ENCODE measurements at places on chromosomes 16 and 17.

DNA sequence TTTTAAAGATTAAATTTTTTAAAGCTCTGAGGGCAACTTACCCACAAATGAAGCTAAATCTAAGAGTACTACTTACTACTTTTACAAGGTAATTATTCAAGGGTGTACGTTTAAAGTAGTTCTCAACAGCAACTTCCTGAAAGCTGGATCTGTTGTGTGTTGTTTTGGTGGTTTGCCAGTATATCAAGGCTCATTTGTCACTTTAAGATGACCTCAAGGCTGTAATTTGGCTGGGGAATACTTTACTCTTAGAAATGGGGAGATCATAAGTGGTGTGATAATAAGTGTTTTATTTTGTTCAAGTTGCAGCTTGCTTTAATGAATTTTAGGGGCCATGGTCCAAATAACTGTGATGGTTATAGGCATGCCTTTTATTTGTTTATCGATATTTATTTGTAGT lies 30.4 kb downstream of the AP2B1 start:
- DNase-seq: no peak

DNA sequence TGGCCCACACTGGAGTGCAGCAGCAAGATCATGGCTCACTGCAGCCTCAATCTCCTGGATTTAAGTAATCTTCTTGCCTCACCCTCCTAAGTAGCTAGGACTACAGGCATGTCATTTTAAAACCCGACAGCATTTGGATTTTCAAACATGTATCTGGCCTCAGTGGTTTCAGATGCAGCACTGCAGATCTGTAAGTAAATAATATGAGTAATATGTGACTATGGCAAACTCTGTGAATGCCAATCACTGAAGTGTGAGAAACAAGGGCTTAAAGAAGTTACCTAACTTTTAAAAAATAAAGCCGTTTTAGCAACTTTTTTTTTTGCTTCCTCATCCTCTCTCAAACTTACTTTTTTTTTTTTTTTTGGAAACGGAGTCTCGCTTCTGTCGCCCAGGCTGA lies 11.9 kb downstream of the CEP20 start:
- no peak for DNase-seq

DNA sequence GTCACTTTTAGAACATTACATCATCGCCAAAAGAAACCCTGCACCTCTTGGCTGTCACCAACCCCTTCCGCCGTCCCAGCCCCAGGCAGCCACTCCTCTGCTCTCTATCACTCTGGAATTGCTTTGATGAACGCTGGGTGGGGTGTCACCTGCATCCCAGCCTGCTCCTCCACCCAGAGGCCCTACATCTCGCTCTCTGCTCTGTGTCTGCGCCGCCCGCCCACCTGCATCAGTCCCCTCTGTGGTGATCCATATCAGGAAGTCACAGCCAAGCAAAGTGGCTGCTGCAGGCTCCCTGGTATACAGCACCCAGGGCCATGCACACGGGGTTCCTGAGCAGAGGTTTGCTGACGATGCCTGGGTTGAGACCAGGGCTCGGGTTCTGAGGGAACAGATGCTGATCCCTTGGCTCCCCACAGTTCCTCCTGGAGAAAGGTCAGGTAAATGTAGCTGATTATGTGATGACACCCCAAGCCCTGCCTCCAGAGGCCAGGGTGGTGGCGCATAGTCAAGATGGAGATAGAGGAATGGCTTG lies 30.8 kb downstream of the MPRIP start:
- DNase-seq: no peak

GRCh38 chr17:78130090-78130436 lies 508 bp upstream of the TMC8 start:
- DNase-seq: no peak

GRCh38 chr16:13426269-13426668 lies 493.7 kb upstream of the ERCC4 start:
- DNase-seq: no peak

- DNase-seq: no peak
Observed at GRCh38 chr17:76688165-76688622, 22.6 kb downstream of the MXRA7 start.

GRCh38 chr17:74865504-74866197 lies 6.0 kb upstream of the GRIN2C start:
- no peak for DNase-seq

DNA sequence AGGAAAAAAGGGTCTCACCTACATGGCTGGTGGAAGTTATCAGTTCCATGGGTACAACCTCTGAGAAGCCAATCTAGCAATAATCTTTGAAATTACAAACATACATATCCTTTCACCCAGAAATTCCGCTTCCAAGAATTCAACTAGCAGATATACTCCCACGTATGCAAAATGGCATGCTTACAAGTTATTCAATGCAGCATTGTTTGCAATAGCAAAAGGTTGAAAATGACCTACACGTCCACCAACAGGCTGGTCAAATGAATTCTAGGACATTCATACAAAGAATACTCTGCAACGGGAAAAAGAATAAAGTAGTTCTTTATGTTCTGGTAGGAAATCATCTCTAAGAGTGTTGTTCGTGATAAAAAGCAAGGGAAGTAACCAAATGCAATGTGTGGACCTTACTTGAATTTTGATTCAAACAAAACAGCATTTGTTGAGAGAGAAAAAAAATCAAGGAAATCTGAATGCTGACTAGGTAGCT lies 63.7 kb upstream of the NLK start:
- DNase-seq: peak; percentile 83

DNA sequence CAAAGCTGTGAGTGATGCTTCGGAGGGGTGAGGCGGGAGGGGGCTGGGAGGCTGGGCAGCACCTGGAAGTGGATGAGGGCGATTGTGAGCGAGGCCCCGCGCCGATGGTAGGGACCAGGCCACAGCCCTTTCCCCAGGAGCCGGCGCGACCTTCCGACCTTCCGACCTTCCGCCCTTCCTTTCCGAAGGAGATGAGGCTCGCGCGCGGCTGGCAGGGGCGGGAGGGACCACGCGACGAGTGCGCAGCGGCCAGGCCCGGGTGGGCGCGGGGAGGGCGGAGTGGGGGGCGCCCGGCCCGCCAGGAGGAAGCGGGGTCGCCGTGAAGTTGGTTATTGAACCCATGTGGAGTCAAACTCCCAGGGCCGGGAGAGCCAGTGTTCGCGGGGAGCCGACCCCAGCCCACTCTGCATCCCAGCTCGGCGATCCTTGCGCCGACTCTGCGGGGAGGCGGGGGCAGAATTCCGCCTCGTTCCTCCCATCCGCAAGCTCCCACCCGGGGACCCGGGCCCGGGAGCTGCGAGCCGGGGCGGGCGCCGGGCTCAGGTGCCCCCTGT lies 56.6 kb downstream of the RAP1GAP2 start:
- no peak for DNase-seq

GRCh38 chr17:82458885-82459424 lies 414 bp downstream of the NARF start:
- peak; percentile 30 for DNase-seq

DNA sequence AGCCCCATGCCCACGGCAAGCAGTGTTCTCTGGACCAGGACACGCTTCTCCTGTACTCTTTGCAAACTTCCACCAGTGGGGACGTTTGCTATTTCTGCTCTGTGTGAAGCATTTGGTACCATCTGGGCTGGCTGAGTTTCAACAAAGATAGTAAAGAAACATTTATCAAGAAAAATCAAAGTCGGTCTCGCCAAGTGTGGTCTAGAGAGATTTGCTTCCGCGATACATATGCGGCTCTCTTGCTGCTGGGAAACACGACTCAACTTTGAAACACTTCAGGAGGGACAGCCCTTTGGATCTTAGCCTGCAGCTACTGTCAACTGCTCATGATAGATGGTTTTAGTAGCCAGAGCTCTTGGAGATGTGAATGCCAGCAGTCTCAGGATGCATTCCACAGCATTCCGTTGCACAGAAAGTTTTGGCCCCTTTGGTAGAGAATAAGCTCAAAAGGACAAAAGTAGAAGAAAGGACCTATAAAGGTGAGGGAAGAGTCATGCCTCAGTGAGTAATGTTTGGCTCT lies 168.2 kb upstream of the CACNG3 start:
- no peak for DNase-seq

DNA sequence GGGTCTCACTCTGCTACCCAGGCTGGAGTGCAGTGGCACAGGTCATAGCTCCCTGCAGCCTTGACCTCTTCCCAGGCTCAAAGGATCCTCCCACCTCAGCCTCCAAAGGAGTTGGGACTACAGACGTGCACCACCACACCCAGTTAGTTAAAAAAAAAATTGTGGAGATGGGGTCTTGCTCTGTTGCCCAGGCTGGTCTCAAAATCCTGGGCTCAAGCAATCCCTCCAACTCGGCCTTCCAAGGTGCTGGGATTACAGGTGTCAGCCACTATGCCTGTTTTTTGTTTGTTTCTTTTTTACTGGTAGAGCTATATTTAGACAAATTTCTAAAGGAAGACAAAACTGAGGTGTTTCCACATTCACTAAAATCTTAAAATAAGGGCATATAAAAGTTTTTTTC lies 1.7 kb downstream of the CMTR2 start:
- no peak for DNase-seq

GRCh38 chr16:1906055-1906845 lies 12.0 kb downstream of the HS3ST6 start:
- no peak for DNase-seq

DNA sequence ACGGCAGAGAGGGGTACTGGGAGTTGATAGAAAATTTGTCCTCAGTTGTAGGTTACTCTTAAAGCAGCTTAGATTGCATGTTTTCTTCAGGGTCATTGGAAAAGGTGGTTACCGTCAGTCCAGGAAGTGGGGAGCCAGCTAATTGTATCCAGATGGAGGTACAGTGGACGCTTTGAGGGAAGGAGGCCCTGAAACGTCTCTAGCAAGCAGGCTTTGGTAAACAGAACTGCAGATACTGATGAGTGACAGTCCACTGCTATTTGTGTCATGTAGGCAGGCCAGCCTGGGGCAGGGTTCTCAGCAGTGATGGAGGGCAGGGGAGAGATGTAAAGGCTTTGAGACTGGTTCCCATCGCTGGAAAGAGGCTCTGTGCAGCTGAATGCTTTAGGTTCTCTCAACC lies 30.2 kb upstream of the ST6GALNAC1 start:
- no peak for DNase-seq

All from fibroblast of pulmonary artery (primary cell).